ENCODE measurements at places on chromosomes 2 and 18. TPM values are rescaled to one million over a fixed set of nuclear protein-coding genes. Genes with fewer than 3 reads are reported as not detected.

ZNF532 gene
- 55.6 TPM for total RNA-seq

SLC5A7 gene
- not detected for total RNA-seq

ZAP70 gene
- total RNA-seq = not detected

RBM44 gene
- 0.22 TPM for total RNA-seq

CYS1 gene
- 0.14 TPM for total RNA-seq

CFAP65 gene
- total RNA-seq = not detected

SULT1C4 gene
- total RNA-seq = not detected

UNC80 gene
- total RNA-seq = not detected

SLC9A4 gene
- not detected for total RNA-seq

KCNE4 gene
- total RNA-seq = 3.1 TPM

FSHR gene
- not detected for total RNA-seq

SCTR gene
- not detected for total RNA-seq

SFT2D3 gene
- 8.2 TPM for total RNA-seq

CHRND gene
- total RNA-seq = not detected

THUMPD2 gene
- total RNA-seq = 11.5 TPM

SERPINB12 gene
- not detected for total RNA-seq

ASIC4 gene
- not detected for total RNA-seq

ZBTB7C gene
- total RNA-seq = under 0.01 TPM

ACVR2A gene
- 8.9 TPM for total RNA-seq

CCL20 gene
- 1.1 TPM for total RNA-seq

ERFE gene
- total RNA-seq = 2.4 TPM

CD207 gene
- total RNA-seq = not detected

Data from placental pericyte (primary cell).